ENCODE measurements at places on chromosomes 3 and 15.

- no peak for DNase-seq
Observed at GRCh38 chr3:23800731-23801130, 5.0 kb upstream of the UBE2E1 start.

GRCh38 chr3:188153437-188154013, 432 bp upstream of the LPP start:
- DNase-seq, result peak; percentile 74

- no peak for DNase-seq
Observed at GRCh38 chr15:21267671-21268395, 172.5 kb downstream of the POTEB3 start.

DNA sequence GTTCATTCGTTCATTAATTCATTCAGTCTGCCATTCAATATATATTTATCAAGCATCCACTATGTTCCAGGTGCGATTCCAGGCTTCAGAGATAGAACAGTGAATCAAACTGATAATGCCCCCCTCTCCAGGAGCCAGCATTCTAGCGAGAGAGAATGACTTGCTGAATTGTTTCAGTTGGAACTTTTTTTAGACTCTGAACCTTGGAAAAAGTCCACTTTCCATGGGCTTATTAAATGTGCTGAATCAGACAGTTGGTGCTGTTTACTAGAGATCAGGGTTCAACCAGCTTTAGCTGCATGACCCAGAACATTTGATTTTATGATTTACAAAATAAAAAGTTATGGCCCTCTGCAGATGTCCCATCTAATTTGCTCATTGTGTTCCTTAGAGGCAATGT, 213.2 kb downstream of the THSD4 start:
- DNase-seq, result no peak

DNA sequence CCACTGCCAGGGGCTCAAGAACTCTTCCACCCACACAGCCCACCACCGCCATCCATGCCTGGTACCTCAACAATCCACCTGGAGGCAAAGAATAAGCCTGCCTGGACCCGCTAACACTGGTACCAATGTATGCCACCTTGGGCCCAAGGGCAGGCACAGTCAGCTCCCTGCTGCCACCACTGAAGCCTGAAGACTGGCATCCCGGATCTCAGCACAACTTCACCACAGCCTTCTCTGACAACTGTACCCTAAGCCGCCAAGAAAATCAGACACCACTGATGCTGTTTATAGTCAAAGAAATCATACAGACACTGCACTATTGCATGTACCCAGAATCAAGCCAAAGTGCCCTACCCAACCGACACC, 56.3 kb downstream of the IGSF11 start:
- DNase-seq, result no peak

DNA sequence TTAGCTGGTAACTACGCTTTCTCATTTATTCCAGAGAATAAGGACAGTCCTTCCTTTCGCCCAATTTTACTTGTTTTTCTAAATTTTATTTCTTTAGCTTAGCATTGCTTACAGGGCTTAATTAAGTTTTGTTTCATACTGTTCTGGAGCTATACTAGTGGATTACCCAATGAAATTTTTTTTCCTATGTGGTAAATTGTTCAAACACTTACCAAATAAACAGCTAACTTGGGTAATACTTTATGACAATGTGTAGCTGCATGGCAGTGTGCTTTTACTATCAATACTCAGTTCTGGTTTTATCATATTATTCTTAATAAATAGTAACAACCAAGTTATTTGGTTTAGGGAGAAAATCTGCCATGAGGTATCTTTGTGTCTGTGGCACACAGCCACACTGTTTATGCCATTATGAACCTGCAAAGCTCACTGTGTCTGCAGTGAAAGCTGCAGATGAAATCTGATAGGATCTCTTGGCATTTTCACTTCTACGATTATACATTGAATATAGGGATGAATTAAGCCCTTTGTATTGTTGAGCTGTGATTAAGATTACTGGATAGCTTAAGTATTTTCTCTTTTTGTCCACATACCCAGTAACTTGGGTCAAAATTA, 37.2 kb downstream of the UBE2E2 start:
- DNase-seq, result no peak

DNA sequence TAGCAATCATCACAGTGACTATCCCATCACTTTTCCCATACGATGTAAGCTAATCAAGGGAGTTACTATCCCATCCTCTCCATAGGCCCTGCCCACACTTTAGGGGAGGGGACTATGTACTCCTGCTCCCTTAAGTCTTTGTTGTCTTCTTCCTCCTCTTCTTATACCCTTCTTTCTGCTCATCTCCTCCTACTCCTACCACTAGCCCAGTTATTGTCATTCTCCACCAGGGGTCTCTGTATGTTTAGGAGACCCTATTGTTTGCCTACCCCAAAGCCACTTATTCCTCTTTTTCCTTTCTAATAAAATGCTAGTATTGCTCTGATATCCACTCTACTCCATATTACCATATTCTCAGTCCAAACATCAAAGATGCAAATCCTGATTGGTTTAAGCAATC, 27.8 kb downstream of the STAC start:
- no peak for DNase-seq

DNA sequence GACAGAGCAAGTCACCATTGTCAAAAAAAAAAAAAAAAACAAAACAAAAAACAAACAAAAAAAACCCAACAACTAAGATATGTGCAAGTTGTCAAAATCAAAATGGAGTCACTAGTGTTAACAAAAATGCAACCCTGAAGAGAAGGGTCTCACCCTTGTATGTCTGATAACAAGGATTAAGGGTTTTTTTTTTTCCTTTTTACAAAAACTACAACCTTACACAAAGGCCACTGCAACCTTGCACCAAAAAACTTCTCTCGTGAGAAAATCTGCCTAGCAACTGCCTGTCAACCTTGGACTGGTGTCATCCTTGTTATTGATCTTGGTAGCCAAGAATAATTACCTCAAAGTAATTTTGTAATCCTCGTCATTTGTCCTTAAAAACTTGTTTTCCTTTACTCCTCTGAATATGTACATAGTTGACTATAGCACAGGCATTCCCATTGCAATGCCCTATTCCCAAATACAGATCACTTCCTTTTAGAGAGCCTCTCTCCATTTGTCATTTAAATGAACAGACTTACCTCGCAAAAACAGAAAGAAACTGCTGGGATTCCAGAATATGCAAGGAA, 24.0 kb downstream of the TFRC start:
- no peak for DNase-seq

GRCh38 chr3:53375019-53375418, 27.7 kb upstream of the DCP1A start:
- peak; percentile 83 for DNase-seq

DNA sequence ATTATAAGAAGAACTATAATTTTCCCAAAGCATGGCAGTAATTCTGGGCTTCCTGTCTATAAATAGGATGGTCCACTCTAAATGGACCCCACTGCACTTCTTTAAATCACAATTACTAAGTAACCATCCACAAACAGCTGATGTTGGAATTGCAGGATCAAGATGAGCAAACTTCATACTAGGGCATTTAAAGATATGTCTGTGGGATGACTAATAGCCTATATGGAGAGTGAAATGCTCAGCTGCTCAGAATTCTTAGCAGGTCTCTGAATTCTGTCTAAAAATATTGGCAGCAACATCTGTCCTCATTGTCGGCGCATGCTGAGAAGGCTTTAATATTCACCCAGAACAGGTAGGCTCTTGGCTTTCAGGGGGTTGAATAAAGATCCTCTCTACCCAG, 140.4 kb downstream of the SATB1 start:
- no peak for DNase-seq

DNA sequence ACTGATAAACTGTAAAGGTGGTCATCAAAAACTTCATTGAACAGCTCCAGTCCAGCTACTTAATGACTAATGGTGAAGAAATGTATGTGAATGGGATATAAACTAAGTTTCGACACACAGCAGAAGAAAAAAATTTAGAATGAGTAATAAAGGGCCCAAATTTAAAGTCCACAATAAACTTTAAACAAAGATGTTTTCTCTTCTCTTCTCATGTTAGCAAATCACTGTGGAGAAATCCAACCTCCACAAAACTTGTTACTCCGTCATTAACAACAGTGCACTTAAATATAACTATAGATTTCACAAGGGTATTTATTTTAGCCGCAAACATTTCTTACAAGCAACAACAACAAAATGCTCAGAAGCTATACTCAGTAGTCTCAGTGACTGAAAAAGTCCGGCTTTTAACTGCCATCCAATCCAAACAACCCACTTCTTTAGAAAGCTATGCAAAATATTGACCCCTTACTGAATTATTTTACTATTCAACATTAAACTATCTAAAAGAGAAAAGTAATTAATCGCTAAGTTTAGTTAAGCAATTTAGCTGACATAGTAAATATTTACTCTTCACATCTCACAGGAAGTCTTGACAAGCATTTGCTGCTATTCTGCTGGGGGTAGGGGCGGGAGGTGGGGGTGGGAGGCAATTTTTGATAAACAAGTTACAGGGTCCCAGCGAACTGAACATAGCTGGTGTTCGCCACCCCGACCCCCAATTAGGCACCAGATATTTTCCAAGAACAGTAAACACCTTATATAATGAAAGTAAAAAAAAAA, 2.4 kb downstream of the IGF2BP2 start:
- DNase-seq, result no peak

DNA sequence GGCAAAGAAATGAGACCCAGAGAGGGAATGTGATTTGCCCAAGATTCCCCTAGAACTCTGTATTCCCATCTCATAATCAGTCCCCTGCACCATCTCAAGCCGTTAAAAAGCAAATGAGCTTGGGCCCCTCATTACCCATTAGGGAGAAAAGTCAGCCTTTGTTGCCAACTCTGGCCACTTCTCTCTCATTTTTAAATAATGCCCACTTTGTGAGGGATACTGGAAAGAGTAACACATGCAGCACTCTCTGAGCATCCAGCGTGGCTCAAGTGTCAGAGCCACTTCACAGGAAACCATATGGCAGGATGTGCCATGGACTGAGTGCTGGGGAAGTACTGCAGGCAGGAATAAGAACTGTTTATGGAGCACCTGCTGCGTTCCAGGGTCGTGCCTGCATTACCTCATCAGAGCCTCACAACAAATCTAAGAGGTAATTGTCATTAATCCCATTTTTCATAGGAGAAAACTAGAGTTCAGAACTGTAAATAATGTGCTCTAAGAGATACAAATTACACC, 49.8 kb upstream of the SLC6A1 start:
- DNase-seq, result no peak

DNA sequence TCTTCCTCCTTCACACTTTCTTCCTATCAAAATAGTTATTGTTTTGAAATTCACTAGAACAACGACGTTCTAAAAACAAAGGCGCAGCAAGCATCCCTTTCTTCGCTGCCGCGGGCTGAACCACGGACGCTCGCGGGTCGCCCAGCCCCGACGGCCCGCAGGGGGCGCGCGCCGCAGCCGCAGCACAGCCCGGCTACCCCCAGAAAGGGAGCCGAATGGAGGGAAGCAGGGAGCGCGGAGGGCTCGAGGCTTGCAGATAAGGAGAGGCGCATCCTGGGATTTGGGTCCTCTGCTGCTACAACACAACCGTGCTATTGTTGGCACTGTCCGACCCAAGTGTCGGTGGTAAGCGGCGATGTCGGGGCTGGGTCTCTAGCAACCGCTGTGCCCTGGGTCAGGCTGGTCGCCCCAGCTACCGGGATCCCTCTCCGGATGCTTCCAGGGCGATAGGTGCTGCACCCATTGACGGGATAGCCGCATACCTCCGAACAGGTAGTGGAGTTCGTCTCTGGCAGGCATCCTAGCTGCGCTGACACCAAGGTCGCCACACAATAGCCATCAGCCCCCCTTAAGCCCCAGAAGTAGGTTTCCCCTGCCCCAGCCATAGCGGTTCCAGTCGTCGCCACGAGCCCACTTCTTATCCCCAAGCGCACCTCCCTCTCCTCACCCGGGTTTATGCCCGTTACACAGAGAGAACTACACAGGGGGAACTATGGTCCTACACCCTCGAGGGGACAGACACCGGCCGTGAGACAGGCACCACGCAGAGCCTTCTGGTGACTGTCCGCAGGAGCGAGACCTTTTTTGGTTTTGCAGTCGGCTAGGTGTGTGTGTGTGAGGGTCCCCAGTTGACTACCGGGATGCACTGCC, 6.0 kb downstream of the ONECUT1 start:
- DNase-seq, result no peak

DNA sequence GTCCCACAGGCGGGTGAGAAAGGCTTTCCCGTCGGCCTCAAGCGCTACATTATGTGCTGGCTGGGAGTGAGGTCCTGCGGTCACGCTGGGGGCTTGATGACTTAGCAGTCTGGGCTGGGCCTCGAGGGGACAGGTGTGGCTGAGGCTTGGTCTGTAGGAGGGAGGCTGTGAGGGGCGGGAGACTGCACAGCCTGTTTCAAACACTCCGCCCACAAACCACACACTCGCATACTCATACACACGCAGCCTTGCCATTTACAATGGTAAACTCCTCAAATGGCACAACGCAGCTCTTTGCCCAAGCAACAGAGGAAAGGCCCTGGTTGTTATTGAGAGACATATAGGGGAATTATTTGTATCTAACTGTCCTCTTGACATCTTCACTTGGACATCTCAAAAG, 32.4 kb upstream of the RASGRF1 start:
- DNase-seq, result no peak

- no peak for DNase-seq
Observed at GRCh38 chr3:188396251-188396650, 242.3 kb downstream of the LPP start.

DNA sequence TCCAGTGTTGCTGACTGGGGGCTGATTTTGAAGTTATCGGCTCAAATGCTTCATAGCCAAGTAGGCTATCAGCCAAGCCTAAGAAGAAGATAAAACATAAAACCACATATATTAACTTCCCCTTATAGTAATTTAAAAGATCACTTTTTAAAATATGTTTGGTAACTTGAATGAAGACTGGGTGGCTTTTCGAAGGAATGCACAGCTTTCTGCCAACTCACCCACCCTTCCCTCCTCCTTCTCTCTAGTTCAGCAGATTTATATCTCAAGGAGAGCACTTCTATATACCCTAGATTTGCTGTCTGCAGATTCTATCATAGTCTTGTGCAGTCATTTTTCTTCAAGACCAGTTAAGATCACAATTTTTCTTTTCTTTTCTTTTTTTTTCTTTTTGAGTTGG, 189.4 kb upstream of the CHRM5 start:
- DNase-seq, result no peak

GRCh38 chr3:39344746-39345344, 15.3 kb downstream of the CCR8 start:
- DNase-seq, result no peak

DNA sequence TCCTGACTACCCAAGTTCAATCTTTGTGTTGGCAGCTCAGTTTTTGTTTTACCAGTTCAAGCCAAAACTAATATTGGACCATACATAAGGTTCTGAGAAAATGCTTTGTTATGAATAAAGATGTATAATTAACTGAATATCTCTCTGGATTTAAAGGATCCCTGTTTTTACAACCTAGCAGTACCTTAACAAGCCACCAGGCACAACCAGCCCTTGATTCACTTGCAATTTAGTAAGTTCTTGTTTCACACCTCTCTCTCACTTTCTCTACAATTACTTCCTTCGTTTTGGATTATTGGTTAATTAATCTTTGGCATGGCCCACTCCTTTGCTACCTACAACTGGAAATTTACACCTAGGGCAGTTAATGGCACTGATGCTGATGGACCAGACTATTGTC, 531.9 kb downstream of the SQOR start:
- DNase-seq, result no peak

- no peak for DNase-seq
Observed at GRCh38 chr3:40057786-40058185, 248.4 kb downstream of the MYRIP start.

GRCh38 chr15:88257311-88258092, 963 bp upstream of the NTRK3 start:
- no peak for DNase-seq

GRCh38 chr3:176328198-176328597, 869.1 kb downstream of the TBL1XR1 start:
- no peak for DNase-seq

Data from HEK293T (cell line).